ENCODE measurements at places on chromosomes 11 and 22. TPM values are rescaled to one million over a fixed set of nuclear protein-coding genes. Genes with fewer than 3 reads are reported as not detected.

- no peak for DNase-seq
Observed at GRCh38 chr11:103893371-103893770, 143.1 kb upstream of the DDI1 start.

GRCh38 chr11:40227730-40228129 is 1231.7 kb downstream of the LRRC4C start:
- DNase-seq, result no peak

GRCh38 chr11:134537941-134538340 is 125.9 kb upstream of the B3GAT1 start:
- no peak for DNase-seq

DNA sequence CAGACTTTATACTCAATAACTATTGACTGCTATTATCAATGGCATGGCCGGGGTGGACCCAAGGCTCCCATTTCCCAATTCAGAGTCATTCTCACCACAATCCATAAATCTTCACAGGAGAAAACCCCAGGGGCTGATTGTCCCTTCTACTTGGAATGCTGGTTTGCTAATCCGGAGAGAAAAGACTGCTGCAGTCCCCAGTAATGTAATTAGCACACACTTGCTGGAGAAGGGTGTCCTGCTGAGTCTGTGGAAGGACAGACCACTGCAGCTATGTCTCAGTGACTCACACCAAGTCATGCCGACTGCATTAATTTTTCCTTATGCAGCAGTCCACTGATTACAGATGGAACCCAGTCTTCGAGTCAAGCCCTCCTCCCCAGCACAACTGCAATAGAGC is 5.9 kb upstream of the ETS1 start:
- peak; percentile 88 for DNase-seq

- no peak for DNase-seq
Observed at GRCh38 chr11:87351676-87352075, 313.9 kb downstream of the TMEM135 start.

GRCh38 chr11:117302228-117302627 is 11.1 kb downstream of the BACE1-AS start:
- DNase-seq, result no peak

- DNase-seq, result no peak
Observed at GRCh38 chr22:27032091-27032761, 374.8 kb downstream of the MIAT start.

DNA sequence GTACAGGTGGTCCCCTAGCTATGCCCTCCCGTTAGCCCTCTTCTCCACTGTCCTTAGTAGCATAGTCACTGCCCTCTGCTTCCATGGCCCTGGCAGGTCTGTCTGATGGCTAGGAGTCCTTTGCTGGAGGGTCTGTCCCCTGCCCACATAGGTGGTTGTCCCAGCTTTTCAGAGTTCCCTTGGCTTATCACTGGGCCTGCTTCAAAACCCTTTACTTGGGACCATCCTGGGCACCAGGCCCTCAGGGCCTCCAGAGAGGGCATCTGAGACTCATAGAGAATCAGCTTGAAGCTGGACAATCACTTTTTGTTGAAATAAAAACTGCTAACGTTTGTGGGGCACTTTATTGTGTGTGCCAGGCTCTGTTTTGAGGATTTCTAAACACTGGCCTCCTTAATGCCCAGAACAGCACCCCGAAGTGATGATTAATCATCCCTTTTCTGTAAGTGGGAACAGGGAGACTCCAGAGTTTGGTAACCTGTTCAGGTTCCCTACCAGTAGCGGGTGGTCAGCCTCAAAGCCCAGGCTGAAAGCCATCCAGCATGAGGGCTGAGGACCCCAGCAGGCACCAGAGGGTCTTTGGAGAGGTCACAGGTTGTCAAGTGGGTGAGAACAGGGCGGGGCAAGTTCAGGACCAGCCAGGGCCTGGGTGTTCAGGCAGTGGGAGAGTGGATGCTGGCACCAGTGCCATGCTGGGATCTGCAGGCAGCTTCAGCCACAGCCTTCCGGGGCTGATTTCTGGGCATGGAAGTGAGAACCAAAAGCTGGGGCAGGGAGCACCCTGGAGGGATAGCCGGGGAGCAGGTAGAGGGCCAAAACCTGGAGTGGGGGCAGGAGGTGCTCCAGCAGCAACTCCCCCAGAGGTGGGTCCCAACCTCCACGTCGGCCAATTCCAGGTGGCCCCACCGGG is 495 bp upstream of the KCNK4 start:
- no peak for DNase-seq

GRCh38 chr22:47357086-47357485 is 594.6 kb downstream of the TBC1D22A start:
- DNase-seq, result no peak

GNG3 gene
- total RNA-seq, result 0.45 TPM

CCDC89 gene
- total RNA-seq, result 0.66 TPM

SEPTIN3 gene
- 3.6 TPM for total RNA-seq

MOV10L1 gene
- total RNA-seq, result 0.33 TPM

MAPK8IP1 gene
- 46.0 TPM for total RNA-seq

TEAD1 gene
- total RNA-seq, result 74.6 TPM

Data from A673 (cell line).